Stimulated activated CD4-positive, alpha-beta T cell treated with anti-CD3 and anti-CD28 coated beads, Interleukin-1b, Interleukin-23, amount 100 ng/mL, for 4 hours (primary cell): ENCODE measurements at places on chromosomes 1 and 21.
A peak's percentile ranks its signal among the peaks of the same experiment; 100 is the strongest.

GRCh38 chr21:16377120-16377658 is 647.4 kb downstream of the USP25 start:
- DNase-seq: no peak

DNA sequence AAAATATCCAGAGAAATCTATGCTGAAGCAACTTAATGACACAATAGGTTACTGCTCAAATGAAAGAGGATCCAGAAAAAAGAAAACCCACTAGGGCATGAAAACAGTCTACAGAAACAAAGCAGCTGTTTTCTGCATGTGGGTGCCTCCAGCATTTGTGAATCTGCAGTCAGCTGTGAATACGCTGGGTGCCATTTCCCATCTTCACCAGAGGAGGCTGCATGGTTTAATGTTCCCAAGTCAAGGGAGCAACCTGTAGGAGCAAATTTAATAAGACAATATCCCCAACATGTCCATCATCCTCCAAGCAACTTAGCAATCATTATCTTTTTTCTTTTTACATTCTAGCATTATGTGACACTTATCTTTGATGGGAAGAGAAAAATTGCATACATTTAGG is 396.6 kb downstream of the BRINP2 start:
- no peak for DNase-seq

DNA sequence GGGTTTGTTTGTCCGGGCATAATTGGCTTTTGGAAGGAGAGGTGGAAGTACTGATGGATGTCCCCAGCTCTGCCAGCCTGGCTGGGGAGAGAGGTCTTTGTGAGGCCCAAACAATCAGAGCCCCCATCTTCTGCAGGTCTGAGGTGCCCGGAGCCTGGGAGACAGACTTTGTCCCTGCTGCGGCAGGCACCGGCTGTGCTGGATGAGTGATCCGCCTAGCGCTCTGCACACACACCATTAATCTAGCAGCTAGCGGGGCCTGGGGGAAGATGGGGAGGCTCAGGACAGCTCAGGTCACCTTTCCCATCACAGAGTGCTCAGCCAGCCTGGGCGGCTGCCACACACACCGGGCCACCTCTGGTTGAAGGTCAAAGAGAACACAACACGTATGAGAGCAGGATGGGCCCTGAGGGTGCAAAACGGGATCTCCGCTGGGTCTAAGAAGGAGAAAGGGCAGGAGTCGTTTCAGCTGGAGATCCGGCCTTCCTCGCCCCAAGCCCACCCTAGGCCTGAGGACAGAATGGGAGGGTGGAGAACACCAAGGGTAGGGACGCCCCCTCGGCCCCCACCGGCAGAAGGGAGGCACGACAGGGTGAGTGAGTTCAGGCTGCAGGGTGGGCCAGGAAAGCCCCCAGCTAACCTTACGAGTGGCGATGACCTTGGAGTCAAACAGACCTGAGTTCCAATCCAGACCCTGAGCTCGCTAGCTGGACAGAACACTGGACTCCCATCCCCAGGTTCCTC is 341.8 kb downstream of the NPHP4 start:
- no peak for DNase-seq

DNA sequence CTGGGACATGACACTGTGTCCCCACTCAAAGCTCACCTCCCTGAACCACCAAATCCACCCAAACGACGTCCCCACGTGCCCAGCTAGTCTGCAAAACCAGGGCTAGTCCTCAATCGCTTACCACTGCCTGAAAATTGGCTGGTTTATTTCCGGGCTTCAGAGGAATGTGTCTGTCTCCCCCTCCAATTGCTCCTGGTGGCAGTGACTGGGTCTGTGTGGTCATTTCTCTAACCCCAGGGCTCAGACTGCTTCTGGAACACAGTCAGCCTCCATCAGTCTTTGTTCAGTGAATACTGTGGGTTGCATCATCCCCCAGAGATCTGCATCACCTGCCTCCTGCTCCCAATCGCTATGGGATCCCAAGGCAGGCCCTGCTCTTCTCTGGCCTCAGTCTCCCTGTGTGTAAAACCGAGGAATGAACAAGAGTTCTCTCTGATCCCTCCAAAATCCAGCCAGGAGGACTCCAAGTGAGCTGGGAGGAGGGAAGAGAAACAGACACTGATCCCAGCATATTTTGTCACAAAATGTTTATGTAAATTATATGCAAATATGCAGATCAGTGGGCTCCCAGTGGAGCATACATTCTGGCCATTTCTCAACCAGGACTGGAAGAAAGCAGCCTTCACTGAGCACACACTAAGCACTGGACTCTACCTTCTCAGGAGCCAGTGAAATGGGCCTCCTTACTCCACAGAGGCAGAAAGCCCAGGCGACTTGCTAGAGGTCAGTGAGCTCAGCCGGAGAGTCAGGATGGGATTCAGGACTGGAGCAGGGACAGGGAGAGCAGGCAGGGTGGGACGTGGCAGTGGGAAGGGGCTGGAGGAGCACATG is 20.9 kb downstream of the SDC3 start:
- no peak for DNase-seq

- no peak for DNase-seq
These were observed 15.2 kb downstream of the PPT1 start for GRCh38 chr1:40081871-40082270.

DNA sequence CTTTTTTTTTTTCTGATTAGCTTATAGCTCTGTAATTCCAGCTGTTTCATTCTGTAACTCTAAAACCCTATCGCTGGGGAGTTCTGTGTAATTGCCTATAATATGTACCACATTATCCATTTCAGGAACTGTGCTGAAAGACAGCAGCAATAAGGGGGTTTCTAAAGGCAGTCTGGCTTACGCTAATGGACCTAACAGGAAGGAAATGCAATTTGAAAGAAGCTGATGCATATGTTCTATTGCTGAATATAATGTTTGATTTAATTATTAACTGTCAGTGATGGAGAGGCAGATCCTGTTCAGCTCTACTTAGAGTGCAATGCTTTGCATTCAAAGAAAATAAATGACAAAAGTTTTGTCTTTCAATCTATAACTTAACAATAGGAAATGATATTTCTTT is 209.4 kb upstream of the SNX7 start:
- no peak for DNase-seq

DNA sequence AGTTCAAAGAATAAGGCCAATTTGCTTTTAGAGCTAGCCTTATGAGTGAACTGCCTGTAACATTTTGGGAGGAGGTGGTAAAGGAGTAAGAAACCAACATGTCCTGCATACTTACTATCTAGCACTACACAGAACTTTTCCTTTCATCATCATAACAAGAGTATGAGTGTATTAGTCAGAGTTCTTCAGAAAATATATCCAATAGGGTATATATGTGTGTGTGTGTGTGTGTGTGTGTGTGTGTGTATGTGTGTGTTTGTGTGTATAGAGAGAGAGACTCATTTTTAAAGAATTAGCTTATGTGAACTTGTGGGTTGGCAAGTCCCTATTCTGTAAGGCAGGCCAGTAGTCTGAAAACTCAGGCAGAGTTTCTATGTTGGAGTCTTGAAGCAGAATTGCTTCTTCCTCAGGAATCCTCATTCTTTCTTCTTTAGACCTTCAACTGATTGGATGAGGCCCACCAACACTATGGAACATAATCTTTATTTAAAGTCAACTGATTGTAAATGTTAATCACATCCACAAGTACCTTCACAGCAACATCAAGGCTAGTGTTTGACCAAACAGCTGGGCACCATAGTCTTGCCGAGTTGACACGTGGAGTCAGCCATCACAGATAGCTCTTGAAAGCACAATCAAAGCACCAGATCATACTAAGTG is 121.9 kb downstream of the CYYR1 start:
- DNase-seq: no peak

- DNase-seq: no peak
These were observed 61.9 kb downstream of the PTPRU start for GRCh38 chr1:29298246-29298645.

DNA sequence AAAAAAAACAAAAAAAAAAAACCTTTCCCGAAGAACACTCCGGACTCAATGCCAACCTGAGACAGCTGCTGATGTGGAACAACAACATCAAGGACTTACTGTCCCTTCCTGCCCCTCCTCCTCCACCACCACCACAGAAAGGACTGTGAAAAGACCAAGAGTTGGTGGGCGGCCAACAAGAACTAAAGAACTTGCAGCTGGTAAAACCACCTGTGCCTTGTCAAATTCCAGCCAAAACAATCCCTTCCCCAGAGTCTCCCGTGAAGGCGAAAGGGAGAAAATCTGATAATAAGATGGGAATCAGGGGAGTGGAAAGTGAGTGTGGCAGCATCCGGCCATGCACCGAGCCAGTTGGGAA is 88.9 kb downstream of the PROX1 start:
- DNase-seq: no peak

DNA sequence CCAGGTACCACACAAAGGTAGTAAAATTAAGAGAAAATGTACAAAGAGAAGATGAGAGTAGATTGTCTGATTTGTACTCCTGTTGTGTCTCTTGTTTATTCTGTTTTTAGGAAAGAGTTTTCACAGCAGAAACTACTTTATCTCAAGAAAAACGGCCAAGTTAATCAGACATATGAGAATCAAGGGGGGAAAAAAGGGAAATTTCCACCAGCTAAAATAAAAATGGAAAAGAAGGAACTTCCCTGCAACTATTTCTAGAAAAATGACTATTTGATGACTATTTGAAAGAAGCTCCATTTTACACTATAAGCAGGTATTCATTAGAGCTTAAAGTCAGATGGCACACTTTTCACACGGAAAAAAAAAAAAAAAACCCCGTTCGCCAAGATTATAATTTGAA is 56.5 kb downstream of the EPRS1 start:
- DNase-seq: no peak

- DNase-seq: no peak
These were observed 113.6 kb upstream of the KIF26B start for GRCh38 chr1:245041058-245041698.

DNA sequence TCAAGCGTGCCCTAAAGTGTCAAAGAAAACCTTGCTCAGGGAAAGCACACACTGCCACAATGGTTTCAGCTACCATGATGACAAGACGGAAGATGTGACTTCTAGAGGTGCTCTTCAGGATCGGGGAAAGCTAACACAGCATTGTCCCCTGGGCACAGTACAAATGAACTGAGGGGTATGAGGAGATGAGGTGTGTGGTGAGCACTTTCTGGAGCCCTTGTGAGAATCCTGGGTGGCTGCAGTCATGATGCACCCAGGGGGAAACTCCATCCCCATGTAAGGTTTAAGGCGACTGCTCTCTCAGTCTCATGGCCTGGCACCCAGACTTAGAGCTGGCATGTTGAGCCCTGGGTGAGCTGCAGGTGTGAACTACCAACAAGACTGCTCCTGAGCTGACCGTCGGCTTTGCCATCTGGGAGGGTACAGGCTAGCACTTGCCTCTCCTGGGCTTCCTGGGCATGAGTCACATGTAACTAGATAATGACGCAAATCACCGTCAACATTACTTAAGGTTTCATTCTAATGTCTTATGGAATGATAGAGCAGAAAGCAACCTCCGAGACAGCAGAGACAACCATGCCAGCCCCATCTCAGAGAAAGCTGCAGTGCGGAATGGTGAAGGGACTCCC is 144.6 kb downstream of the CLIC6 start:
- DNase-seq: no peak

GRCh38 chr1:99697580-99697979 is 51.7 kb downstream of the PALMD start:
- DNase-seq: no peak

DNA sequence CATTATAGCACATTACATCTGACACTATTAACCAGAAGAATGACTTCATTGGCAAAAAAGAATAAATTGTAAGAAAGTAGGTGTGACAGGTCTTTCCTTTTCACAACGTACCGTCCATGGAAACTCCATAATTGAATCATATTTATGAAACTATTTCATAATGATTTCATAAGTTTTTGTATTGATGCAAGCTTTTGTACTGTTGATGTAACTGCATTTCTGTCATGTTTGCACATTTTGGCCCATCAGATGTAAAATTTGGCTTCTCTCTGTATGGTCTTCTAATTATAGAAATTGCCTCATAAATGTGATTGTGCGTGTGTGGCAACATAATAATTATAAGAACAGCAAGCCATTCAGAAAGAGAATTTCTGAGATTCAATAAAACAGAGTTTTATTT is 180.7 kb upstream of the ZNHIT6 start:
- DNase-seq: no peak

- peak; percentile 51 for DNase-seq
These were observed 30.6 kb upstream of the LCE5A start for GRCh38 chr1:152479792-152480595.

DNA sequence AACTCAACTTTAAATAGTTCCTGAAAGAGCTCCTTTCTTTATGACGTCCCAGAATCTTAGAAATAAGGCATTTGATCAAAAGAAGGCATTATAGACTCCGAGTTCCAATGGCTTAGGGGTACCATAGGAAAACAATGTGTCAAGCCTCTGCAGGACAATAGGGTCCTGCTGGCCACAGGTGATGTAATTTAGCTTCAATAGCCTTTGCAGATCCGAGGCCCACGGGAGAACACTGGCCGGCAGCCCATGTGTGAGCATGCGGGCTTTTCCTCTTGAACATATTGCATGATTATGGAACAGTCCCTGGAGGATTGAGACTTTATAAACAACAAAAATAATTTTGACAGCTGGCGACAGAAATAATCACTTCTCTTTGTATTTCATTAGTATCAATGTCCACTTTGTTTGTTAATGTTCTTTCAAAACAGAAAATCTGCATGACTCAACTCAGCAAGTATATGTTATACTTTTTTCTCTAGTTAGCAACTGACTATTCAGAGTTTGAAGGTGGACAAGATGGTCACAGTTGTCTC is 49.0 kb upstream of the NR5A2 start:
- no peak for DNase-seq

GRCh38 chr1:154469844-154470560 is 32.0 kb upstream of the TDRD10 start:
- no peak for DNase-seq

DNA sequence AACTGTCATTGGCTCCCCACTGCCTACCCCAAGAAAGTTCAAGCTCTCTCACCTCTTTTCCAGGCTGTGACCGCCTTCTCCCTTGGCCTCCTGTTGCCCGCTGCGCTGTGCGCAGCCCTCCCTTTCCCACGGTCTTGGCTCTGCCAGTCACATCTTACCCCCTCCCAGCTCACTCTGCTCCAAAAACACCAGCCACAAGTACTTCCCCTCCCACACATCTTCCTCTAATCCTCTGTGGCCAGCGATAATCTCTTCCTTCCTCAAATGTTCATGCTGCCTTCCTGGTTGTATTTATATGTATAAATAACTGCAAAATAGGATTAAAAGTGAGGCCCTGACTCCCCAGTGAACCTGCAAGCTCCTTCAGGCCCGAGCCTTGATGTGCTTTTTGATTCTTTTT is 81.8 kb downstream of the AJAP1 start:
- no peak for DNase-seq

GRCh38 chr1:210669951-210670350 is 341.2 kb downstream of the HHAT start:
- DNase-seq: no peak

DNA sequence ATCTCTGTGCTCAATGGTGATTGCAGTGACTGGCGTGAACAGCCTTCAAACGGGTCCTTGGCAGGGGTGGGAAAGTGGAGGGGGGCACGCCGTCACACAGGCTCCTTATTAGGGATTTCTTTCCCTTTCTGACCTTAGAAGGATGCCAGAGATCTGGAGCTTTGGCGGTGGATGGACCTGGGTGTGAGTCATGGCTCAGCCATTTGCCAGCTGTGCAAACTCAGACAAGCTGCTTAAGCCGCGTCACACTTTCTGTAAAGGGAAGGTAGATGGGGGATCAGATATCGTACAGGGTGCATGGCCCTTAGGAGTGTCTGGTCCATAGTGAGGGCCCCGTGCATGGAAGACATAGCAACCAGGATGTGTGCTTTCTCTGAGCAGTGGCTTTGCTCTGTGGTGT is 48.3 kb upstream of the C1orf174 start:
- no peak for DNase-seq
